Prostate gland (tissue), 2 donors: ENCODE measurements at places on chromosomes 3 and 15. TPM values are rescaled to one million over a fixed set of nuclear protein-coding genes. Genes with fewer than 3 reads are reported as not detected.
A peak's percentile ranks its signal among the peaks of the same experiment; 100 is the strongest.

Gene STARD9
- 45.8 TPM for total RNA-seq

- no peaks in the 10 kb centered on the region for H3K36me3 ChIP-seq
- no peak overlapping the region for H3K4me3 ChIP-seq
- no peak overlapping the region for H3K27ac ChIP-seq
- no peaks in the 10 kb centered on the region for H3K4me1 ChIP-seq
Observed at GRCh38 chr3:127682561-127682960, 9.8 kb downstream of the ABTB1 start.

Gene ZNF106
- total RNA-seq = 49.5 TPM

GRCh38 chr15:27045796-27046195 is 74.8 kb downstream of the GABRG3 start:
- H3K4me3 ChIP-seq = no peak overlapping the region
- no peak overlapping the region for H3K27ac ChIP-seq
- H3K36me3 ChIP-seq = no peaks in the 10 kb centered on the region
- H3K27me3 ChIP-seq = no peaks in the 10 kb centered on the region
- H3K4me1 ChIP-seq = no peaks in the 10 kb centered on the region
- no peak for DNase-seq

Gene STAC
- 10.6 TPM for total RNA-seq

Gene USP4
- total RNA-seq = 30.8 TPM

GRCh38 chr3:15892311-15893227 is 94.8 kb upstream of the ANKRD28 start:
- H3K4me1 ChIP-seq = no peaks in the 10 kb centered on the region
- H3K27me3 ChIP-seq = no peaks in the 10 kb centered on the region
- no peak for DNase-seq
- H3K27ac ChIP-seq = no peak overlapping the region
- H3K36me3 ChIP-seq = no peaks in the 10 kb centered on the region

DNA sequence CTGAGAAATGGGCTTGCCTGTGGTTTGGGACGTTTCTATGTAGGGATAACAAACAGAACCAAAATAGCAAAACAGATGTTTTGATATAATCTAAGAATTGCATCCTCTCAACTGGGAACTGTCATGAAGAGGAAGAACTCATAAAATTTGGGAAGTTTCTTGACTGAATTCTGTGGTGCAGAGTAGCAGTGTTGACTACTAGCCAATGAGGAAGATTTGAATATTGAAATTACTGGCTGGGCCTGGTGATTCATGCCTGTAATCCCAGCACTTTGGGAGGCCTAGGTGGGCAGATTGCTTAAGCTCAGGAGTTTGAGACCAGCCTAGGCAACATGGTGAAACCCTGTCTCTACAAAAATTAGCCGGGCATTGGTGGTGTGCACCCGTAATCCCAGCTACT is 42.2 kb downstream of the ZNF609 start:
- peaks cover 2% of the 10 kb centered on the region for H3K4me1 ChIP-seq
- no peaks in the 10 kb centered on the region for H3K36me3 ChIP-seq
- peak overlapping the region; percentile 2 for H3K27ac ChIP-seq
- no peak overlapping the region for H3K4me3 ChIP-seq
- no peaks in the 10 kb centered on the region for H3K27me3 ChIP-seq

GRCh38 chr15:59296181-59296617 is 76.5 kb downstream of the MYO1E start:
- H3K27me3 ChIP-seq = no peaks in the 10 kb centered on the region
- no peaks in the 10 kb centered on the region for H3K4me1 ChIP-seq
- no peak overlapping the region for H3K4me3 ChIP-seq
- DNase-seq = no peak
- no peaks in the 10 kb centered on the region for H3K36me3 ChIP-seq

DNA sequence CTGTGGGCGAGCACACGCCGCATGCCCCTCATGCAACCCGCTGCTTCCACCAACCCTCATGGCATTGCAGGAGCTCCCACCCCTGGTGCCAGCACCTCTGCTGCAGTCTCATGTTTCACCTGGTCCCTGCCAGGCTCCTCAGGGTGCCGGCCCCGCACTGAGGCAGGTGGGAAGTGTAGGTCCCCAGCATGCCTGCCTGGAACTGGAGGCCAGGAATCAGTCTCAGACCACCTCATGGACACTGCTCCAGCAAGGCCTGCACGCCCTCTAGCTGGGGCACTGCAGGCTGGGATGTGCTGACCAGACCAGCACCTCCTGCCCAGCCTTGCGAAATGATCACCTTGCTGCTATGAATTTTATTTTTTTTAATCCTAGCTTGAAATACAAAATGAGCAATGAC is 39.1 kb downstream of the OCA2 start:
- H3K36me3 ChIP-seq = no peaks in the 10 kb centered on the region
- H3K27ac ChIP-seq = no peak overlapping the region
- no peaks in the 10 kb centered on the region for H3K4me1 ChIP-seq
- no peak overlapping the region for H3K4me3 ChIP-seq

- DNase-seq = no peak
- H3K27ac ChIP-seq = no peak overlapping the region
- no peaks in the 10 kb centered on the region for H3K36me3 ChIP-seq
- H3K27me3 ChIP-seq = no peaks in the 10 kb centered on the region
- H3K4me1 ChIP-seq = no peaks in the 10 kb centered on the region
Observed at GRCh38 chr3:111769110-111769991, 89.7 kb upstream of the PHLDB2 start.

- no peak for DNase-seq
- no peaks in the 10 kb centered on the region for H3K4me1 ChIP-seq
- H3K27me3 ChIP-seq = no peaks in the 10 kb centered on the region
Observed at GRCh38 chr3:111747490-111747889, 111.6 kb upstream of the PHLDB2 start.

GRCh38 chr3:134029734-134030378 is at the start of gene SLCO2A1:
Gene SLCO2A1 (minus strand): TSS chr3:134029925. CDS start chr3:134029802, 123 bp downstream.
- H3K36me3 ChIP-seq = no peaks in the 10 kb centered on the region
- H3K4me3 ChIP-seq = peak within 1 kb of the TSS; percentile 54
- H3K27me3 ChIP-seq = no peaks in the 10 kb centered on the region
- H3K27ac ChIP-seq = peak within 1 kb of the TSS; percentile 55

GRCh38 chr15:39501366-39502081 is 79.4 kb upstream of the THBS1 start:
- no peaks in the 10 kb centered on the region for H3K36me3 ChIP-seq
- no peak for DNase-seq
- H3K4me3 ChIP-seq = no peak overlapping the region
- no peak overlapping the region for H3K27ac ChIP-seq
- no peaks in the 10 kb centered on the region for H3K4me1 ChIP-seq
- H3K27me3 ChIP-seq = no peaks in the 10 kb centered on the region

- H3K36me3 ChIP-seq = no peaks in the 10 kb centered on the region
- no peak overlapping the region for H3K27ac ChIP-seq
- no peaks in the 10 kb centered on the region for H3K27me3 ChIP-seq
Observed at GRCh38 chr3:149044339-149045083, 41.8 kb downstream of the HLTF start.

GRCh38 chr3:185401319-185401955 is 38.5 kb downstream of the MAP3K13 start:
- no peaks in the 10 kb centered on the region for H3K4me1 ChIP-seq
- H3K4me3 ChIP-seq = no peak overlapping the region
- no peak overlapping the region for H3K27ac ChIP-seq
- H3K27me3 ChIP-seq = no peaks in the 10 kb centered on the region
- no peaks in the 10 kb centered on the region for H3K36me3 ChIP-seq

Gene TMED3
- 220 TPM for total RNA-seq

- no peaks in the 10 kb centered on the region for H3K4me1 ChIP-seq
- H3K27ac ChIP-seq = no peak overlapping the region
- no peak overlapping the region for H3K4me3 ChIP-seq
- no peak for DNase-seq
Observed at GRCh38 chr3:27883266-27883665, 161.1 kb upstream of the EOMES start.

DNA sequence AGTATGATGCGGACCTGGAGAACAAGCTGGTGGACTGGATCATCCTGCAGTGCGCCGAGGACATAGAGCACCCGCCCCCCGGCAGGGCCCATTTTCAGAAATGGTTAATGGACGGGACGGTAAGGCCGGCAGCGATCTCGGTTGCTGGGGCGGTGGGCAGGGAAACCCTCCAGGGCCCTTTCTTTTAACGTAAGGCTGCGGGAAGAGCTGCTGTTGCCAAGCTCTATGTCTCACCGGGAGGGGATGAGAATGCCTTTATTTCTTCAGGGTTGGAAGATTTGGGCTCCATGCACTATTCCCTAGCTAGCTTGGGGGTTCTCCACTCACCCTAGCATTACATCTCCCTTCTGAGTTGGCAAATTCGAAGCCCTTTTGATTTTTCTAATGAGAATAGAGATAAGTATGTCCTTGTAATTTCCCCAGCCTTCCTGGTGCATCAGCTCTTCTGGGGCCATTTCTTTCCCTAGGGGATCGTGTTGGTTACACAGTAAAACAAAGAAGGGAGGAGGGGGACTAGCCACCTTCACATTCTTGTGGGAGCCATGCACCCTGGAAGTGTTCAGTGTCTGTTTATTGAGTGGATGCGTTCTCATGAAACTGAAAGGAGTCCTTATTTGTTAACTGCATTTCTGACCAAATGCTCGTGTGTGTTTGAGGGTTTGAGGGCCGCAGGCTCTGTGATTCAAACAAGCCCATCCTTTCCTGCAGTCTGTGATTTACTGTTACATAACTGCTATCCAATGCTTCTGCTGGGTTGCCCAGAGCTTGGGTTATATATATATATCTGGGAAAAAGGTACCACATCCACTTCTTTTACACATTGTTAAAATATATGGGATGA is 982 bp downstream of the TAGLN3 start:
- no peaks in the 10 kb centered on the region for H3K36me3 ChIP-seq
- peak overlapping the region; percentile 24 for H3K4me3 ChIP-seq
- no peak for DNase-seq
- H3K27ac ChIP-seq = no peak overlapping the region
- H3K27me3 ChIP-seq = no peaks in the 10 kb centered on the region

Gene IQCF6
- total RNA-seq = not detected

- H3K4me1 ChIP-seq = no peaks in the 10 kb centered on the region
- no peak overlapping the region for H3K27ac ChIP-seq
- no peaks in the 10 kb centered on the region for H3K27me3 ChIP-seq
- H3K36me3 ChIP-seq = no peaks in the 10 kb centered on the region
Observed at GRCh38 chr3:24407980-24408680, 86.5 kb downstream of the THRB start.

- H3K4me3 ChIP-seq = no peak overlapping the region
- H3K27me3 ChIP-seq = no peaks in the 10 kb centered on the region
- peak overlapping the region; percentile 69 for H3K27ac ChIP-seq
- DNase-seq = no peak
Observed at GRCh38 chr3:141452045-141452444, 34.8 kb upstream of the RASA2 start.

Gene SH2D7
- 0.28 TPM for total RNA-seq

DNA sequence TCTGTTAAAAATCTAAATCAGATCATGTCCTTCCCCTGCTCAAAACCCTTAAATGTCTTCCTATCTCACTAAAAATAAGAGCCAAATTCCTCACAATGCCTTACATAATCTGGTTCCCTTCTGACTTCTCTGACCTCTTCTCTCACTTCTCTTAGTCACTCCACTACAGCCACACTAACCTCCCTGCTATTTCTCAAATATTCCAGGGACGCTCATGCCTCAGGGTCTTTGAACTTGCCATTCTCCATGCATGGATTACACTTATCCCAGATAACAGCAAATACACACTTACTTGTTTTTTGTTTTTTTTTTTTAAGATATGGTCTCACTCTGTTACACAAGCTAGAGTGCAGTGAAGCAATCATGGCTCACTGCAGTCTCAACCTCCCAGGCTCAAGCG is 8.5 kb downstream of the TP53BP1 start:
- H3K36me3 ChIP-seq = no peaks in the 10 kb centered on the region
- H3K4me1 ChIP-seq = no peaks in the 10 kb centered on the region
- no peak overlapping the region for H3K27ac ChIP-seq
- no peak for DNase-seq
- H3K4me3 ChIP-seq = no peak overlapping the region
- H3K27me3 ChIP-seq = no peaks in the 10 kb centered on the region

GRCh38 chr15:101138913-101139880 is 112.7 kb downstream of the CHSY1 start:
- no peak overlapping the region for H3K4me3 ChIP-seq
- DNase-seq = no peak
- no peaks in the 10 kb centered on the region for H3K4me1 ChIP-seq

DNA sequence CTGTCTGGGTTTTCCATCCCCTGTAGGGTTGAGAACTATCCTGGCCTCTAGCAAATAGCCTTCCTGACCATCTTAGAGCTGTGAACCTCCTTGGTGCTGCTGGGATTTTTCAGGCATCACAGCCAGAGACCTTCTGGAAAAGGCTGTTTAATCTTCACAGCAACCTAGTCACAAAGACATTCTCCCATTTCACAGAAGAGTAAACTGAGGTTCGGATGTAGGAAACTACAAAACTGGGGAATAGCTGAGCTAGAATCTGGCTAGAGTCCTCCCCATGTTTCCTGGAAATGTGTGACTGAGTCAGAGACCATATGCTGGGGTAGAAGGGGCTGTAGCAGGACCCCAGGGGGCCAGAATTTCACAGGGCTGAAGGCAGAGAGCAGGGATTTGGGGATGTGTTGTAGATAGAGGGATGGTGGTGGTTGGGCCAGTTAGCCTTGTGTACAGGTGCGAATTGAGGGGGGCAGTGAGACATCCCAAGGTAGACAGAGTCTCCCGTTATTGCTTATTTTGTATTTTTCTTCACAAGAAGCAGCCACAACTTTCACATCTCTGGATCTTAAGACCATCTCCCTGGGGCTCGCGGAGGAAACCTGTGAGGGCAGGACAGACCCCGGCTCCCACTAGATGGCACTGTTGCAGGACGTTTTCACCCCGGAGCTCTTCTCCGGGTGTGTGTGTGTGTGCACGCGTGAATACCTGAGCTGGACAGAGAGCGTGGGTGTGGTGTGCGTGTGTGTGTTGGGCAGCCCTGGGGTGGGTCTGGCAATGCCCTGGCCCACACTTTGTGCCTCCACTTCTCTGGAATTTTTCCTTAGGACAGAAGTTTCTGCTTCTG is 66.9 kb upstream of the PRR23C start:
- H3K4me1 ChIP-seq = no peaks in the 10 kb centered on the region
- H3K27me3 ChIP-seq = no peaks in the 10 kb centered on the region
- no peaks in the 10 kb centered on the region for H3K36me3 ChIP-seq
- peak; percentile 39 for DNase-seq
- H3K4me3 ChIP-seq = no peak overlapping the region

GRCh38 chr15:26314577-26314976 is 451.4 kb upstream of the ATP10A start:
- no peaks in the 10 kb centered on the region for H3K36me3 ChIP-seq
- H3K27ac ChIP-seq = no peak overlapping the region
- H3K4me3 ChIP-seq = no peak overlapping the region
- H3K4me1 ChIP-seq = no peaks in the 10 kb centered on the region
- DNase-seq = no peak

Gene RPL29
- 1,249 TPM for total RNA-seq
